Globus pallidus (tissue), 1 donor: ENCODE measurements at places on chromosomes 2 and 18.

DNA sequence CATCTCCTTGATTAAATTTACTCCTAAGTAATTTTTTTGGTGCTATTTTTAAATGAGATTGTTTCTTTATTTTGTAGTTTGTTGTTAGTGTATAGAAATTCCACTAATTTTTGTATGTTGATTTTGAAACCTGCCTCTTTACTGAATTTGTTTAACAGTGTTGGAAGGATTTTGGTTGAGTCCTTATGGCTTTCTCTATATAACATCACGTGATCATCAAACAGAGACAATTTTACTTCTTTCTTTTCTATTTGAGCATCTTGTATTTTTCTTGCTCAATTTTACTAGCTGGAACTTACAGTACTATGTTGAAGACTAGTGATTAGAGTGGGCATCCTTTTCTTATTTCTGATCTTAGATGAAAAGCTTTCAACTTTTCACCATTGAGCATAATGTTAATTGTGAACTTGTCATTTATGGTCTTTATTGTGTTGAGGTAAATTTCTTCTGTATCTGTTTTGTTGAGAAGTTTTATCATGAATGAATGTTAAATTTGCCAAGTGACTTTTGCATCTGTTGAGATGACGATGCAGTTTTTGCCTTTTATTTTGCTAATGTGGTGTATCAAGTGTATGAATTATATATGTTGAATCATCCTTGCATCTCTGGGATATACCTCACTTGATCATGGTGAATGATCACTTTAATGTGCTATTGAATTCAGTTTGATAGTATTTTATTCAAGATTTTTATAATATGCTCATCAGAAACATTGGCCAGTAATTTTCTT, 645.3 kb upstream of the DDX18 start:
- no peak for DNase-seq

- DNase-seq, result no peak
These were observed 327.0 kb downstream of the ZNF516 start for GRCh38 chr18:76167845-76168621.

DNA sequence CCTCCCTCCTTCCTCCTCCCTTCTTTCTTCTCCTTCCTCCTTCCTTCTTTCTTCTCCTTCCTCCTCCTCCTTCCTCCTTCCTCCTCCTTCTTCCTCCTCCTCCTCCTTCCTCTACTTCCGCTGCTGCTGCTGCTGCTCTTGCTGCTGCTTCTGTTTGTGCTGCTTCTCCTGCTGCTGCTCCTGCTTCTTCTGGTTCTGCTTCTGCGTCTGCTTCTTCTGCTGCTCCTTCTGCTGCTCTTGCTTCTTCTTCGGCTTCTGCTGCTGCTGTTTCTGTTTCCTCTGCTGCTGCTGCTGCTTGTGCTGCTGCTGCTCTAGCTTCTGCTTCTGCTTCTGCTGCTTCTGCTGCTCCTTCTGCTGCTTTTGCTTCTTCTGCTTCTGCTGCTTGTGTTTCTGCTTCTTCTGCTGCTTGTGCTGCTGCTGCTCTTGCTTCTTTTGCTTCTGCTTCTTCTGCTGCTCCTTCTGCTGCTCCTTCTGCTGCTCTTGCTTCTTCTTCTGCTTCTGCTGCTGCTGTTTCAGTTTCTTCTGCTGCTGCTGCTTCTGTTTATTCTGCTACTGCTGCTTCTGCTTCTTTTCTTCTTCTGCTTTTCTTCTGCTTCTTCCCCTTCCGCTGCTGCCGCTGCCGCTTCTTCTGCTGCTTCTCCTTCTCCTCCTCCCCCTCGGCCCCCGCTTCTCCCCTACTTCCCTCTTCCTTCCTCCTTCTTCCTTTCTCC, 8.6 kb downstream of the SNRNP27 start:
- no peak for DNase-seq

DNA sequence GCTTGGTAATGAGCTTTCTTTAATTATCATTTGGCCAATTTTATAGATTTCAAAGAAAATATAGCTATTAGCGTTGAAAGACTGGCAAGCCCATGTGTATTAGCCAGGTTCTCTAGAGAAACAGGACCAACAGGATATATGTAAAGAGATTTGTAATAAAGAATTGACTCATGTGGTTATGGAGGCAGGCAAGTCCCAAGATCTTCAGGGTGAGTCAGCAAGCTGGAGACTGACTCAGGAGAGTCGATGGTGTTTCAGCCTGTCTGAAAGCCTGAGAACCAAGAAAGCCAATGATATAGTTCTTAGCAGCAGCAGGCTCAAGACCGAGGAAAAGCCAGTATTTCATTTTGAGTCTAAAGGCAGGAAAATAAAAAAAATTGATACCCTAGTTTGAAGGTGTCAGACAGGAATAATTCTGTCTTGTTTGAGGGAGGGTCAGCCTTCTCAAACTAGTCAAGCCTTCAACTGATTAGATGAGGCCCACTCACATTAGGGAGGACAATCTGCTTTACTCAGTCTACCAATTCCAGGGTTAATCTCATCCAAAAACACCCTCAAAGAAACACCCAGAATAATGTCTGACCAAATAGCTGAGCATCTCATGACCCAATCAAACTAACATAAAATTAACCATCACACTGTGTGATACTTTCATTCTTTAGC, 78.3 kb upstream of the CRIM1 start:
- DNase-seq, result no peak

- no peak for DNase-seq
These were observed 10.2 kb downstream of the XDH start for GRCh38 chr2:31404302-31404701.

DNA sequence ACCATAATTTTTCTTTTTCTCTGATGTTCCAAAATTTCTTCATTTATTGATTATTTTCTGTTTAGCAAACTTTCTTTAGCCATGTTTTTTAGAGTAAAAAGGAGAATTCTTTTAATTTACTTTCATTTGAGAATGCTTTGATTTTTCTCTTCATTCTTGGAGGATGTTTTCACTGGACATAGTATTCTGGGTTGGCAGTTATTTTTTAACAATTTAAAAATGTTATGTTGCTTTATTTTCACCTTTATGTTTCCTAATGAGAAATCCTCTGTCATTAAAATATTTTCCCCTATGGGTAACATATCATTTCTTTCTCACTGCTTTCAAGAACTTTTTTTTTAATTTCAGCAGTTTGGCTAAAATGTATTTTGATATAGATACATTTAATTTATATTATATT, 631.4 kb upstream of the CDH2 start:
- DNase-seq, result no peak

GRCh38 chr2:196434217-196434616, 205.3 kb upstream of the CCDC150 start:
- DNase-seq, result no peak
